Fibroblast of lung (primary cell): ENCODE measurements at places on chromosomes 5 and 9.
A peak's percentile ranks its signal among the peaks of the same experiment; 100 is the strongest.

GRCh38 chr5:91175708-91176107, 207.4 kb downstream of the ARRDC3 start:
- peak; percentile 17 for DNase-seq

GRCh38 chr5:38456657-38457399, 99.6 kb downstream of the LIFR start:
- no peak for DNase-seq

- no peak for DNase-seq
Observed at GRCh38 chr5:142118155-142118686, 9.6 kb downstream of the NDFIP1 start.

DNA sequence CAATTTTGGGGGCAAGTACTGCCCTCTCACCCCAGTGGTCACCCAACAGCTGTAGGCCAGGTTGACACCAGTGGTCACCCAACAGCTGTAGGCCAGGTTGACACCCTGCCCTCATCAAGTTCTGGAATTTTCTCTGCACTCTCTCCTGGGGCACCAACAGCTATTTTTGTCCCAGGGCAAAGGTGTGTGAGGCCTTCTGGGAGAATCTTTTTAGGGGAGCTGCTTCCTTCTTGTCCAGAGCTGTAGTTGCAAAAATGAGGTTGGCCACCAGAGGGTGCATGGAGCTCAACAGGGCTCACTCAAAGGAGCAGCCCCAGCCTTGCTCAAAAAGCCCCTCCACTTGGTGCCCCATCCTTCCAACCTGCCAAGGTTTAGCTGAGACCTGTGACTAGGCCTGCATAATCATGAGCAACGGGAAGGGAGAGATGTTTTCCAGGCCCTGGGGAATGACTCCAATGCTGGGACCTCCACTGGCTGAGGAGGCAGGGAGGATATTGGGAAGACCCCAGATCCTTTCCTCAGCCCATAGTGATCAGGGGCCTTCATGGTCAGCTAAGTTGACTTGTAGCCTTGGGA, 10.6 kb upstream of the P4HA2 start:
- DNase-seq: peak; percentile 69

- no peak for DNase-seq
Observed at GRCh38 chr9:103999375-104000062, 94.6 kb upstream of the SMC2 start.

DNA sequence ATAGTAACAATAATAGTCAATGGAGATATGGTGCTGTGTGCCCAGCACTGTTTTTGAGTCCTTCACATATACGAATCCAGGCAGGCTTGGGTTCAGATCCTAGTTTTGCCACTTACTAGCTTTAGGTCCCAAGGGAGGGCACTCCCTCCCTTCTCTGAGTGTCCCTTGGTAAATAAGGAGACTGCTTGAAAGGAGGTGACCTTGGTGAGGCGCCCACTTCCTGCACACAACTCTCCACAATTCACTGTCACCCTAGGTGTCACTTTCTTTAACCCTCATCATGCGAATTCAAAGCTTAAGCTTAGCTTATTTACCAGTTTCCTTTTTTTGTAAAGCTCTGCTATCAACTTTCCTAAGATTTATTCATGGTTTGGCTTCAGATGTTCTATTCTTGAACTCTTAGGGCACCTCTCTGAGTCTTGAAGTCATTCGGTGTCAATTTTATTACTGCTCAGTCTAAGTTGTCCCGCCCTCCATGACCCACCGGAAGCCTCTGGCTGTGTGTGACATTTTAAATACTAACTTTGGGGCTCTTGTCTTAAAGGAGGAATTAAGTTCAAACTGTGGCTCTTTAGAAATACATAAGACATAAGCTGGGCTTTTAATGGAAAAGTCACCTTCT, 170.7 kb upstream of the ZNF618 start:
- no peak for DNase-seq

GRCh38 chr9:3857673-3858072, 331.9 kb upstream of the RFX3 start:
- DNase-seq: peak; percentile 35

GRCh38 chr5:38059876-38060275, 198.5 kb upstream of the EGFLAM start:
- peak; percentile 30 for DNase-seq

DNA sequence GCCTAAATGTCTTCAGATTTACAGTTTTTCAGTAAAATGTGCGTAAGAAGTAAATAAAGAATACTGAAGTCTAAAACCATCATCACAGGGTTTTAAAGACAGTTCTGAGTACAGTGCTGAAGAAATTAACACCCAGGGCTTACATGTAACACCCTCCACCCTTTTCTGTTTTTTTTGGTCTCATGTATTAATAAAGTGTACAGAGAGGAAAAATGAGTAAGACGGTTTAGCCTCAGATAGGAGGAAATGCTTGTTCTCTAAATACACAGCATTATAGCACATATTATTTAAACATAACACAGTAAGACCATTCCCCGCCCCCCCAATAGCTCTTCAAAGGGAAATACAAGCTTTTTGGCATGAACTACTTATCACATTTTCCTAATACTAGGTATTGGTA, 119.3 kb downstream of the CHSY3 start:
- no peak for DNase-seq

GRCh38 chr9:91557327-91557726, 133.7 kb upstream of the NFIL3 start:
- no peak for DNase-seq

DNA sequence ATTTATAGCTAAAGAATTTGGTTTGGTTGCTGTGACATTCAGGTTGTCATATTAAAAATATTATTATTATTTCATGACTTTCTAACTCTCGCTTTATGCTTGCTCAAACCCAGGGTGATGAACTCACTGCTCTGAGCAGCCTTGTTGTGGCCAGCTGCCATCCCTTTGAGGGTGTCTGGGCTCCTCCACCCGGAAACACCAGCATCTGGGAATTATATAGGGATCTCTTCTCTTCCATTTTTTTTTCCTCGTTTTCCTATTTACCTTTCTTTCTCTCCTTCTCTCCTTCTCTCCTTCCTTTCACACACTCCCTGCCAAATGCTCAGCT, 355.8 kb upstream of the SMARCA2 start:
- DNase-seq: no peak

GRCh38 chr9:132543960-132544359, 38.4 kb upstream of the BARHL1 start:
- no peak for DNase-seq

DNA sequence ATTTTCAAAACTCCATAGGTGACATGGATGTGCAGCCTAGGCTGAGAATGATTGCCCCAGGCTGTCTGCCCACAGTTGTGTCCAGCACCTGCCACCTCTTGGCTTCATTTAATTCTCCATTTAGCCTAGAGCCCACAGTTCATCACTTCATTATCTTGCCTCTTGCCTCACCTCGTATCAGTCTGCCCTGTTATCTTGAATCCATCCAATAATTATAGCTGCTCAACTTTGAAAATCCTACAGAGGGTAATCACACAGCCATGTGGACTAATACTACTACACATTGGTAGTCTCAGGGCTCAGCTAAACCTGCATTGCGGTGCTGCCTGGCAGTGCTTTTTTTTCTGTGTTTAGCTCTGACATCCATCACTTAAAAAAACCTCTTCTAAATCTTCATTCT, 7.4 kb downstream of the UGCG start:
- peak; percentile 23 for DNase-seq

- no peak for DNase-seq
Observed at GRCh38 chr5:181005791-181006190, 17.1 kb downstream of the BTNL3 start.

GRCh38 chr9:122444041-122444733, 33.5 kb downstream of the OR1J1 start:
- DNase-seq: peak; percentile 88

DNA sequence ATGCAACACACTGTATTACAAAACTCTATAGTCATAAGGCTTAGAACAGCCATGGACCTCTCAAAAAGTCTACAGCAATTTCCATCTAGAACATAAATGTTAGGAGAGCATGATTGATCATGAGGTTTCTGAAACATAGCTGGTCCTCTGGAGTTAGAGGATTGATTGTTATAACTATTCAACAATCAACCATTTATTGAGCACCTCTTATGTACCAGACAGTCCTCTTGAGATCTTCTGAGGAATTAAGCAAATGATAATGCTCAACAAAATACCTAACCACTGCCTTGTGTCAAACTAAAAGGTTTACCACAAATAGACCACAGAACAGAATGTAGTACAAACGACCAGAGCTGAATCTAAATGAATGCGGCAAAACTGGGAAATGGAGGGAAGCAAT, 3.4 kb upstream of the AGTPBP1 start:
- DNase-seq: no peak

GRCh38 chr5:127429928-127430327, 87.5 kb upstream of the PRRC1 start:
- no peak for DNase-seq

GRCh38 chr9:135929656-135930445, 22.5 kb upstream of the CAMSAP1 start:
- no peak for DNase-seq

GRCh38 chr5:179275381-179275878, 69.8 kb downstream of the ADAMTS2 start:
- no peak for DNase-seq

GRCh38 chr9:135607401-135608293, 31.7 kb downstream of the GLT6D1 start:
- no peak for DNase-seq

DNA sequence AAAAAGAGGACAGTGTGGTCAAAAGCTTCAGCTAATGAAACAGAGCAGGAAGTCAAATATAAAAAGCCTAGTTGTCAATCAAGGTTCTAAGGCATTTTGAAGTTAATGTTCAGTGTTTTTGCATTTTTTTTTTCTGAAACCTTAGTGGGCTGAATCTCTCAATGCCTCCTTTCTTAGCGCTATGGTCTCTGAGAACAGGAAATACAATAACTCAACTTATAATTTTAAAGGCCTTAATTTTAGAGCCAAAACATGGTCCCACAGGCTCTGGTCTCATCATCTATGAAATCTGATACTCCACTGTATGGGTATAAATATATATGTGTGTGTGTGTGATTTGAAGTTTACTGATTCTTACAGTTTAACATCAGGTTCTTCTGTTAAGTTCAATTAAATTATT, 63.3 kb upstream of the DPYSL3 start:
- no peak for DNase-seq

DNA sequence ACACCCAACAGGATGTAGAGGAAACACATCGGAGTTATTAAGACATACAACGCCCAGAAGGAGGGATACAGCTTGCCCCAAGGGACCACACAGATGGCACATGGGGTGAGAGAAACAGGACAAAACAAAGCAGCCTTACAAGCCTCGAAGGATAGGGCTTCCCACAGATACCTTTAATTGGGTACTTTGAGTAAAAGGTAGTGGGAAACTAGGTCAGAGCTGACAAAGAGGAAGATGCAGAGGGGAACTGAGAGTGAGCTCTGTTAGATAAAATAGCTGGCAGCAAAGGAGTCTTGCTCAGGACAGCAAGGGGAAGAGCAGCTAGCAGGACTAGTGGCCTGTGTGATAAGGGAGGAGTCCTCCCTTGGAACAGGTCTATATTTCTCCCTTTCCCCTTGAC, 48.2 kb downstream of the OTP start:
- no peak for DNase-seq

- no peak for DNase-seq
Observed at GRCh38 chr5:33827018-33827707, 64.6 kb downstream of the ADAMTS12 start.

DNA sequence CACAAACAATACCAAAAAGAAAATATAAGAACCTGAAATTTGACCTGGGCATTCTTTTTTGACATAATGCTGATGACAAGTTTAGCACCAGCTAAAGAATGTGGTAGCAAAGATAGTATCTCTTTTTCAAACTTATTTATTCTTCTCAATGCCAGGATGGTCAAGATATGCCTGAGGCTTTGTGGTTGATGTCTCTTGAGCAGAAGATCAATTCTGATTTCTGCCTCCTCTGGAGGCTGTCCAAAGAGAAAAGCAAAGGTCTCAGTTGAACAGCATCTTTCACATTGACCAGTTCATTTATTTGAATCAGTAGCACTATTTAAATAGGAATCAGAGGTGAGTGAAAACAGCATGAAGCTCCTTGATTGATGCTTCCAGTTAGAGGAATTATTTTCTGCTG, 588.2 kb downstream of the HTR1A start:
- DNase-seq: no peak

DNA sequence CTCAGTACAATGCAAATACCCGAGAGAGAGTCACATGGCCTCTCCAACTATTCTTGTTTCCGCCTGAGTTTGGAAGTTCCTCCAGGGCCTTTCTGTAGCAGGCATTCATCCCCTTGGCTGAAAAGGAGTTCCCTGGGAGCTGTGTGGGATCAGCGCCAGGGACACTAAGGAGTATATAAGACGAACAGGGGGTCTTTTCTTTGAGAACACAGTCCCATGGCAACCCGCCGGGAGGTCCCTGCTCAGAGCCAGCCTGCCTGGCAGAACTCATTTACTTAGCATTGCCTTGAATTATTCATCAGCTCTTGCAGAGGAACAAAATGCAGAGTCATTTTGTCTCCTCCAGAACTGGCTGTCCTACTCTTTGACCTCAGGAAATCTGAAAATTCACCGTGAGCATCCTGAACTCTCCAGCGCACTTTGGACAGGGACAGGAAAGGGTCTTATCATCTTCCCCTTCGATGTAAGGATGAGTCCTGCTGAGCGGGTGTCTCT, 120.4 kb upstream of the OSMR start:
- DNase-seq: no peak

DNA sequence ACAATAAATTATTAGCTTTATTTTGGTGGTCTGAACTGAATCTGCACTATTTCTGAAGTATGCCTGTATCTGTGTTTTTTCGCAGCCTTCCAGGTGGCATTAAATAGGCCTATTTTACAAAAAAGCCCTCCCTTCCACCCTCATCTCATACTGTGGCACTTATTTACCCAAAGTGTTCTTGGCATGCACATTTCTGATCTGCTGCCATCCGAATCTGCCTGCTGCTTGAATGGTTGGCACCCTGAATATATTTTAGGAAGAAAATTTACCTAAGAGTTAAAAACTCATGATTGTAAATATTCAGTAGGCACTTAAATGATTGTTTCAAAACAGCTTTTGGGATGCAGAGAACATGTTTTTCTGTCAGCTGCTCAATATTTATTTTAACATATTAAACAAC, 150.1 kb downstream of the SLC28A3 start:
- DNase-seq: no peak

DNA sequence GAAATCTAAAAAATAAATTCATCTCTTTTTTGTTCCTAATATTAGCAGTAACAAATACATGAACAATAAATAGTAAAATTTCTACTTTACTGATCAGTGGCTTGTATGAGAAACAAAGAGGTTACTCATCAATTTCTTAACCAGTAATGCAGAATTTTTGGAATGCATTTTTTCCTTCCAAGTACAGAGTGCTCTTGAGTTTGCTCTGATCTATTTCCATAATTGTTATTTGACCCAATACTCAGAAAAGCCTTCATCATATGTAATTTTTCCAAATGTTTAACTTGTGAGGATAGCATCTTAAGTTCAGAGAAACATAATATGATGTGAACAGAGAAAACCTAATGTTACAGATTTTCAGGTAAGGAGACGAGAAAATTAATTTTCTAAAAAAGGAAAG, 47.3 kb downstream of the FBN2 start:
- DNase-seq: no peak

DNA sequence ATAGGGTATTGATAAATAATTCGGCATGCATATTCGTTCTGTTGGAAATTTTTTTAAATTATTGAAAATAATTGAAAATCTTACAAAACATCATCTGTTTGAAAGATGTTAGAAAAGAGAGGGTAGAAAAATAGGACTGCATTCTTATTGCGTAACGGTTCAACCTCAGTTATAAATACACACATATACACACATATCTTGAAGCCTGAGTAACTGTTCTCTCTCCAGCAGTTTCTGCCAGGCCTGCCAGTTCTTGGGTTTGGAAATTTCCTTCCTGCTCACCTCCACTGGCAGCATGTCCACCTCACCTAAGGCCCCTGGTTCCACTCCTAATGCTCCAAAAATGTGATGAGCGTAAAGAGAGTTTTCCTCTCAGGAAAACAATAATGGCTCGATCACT, 9.1 kb downstream of the SPATA31E1 start:
- no peak for DNase-seq
